ENCODE measurements at places on chromosomes 7 and 10. TPM values are rescaled to one million over a fixed set of nuclear protein-coding genes. Genes with fewer than 3 reads are reported as not detected.

LRMDA gene
- total RNA-seq, result 6.2 TPM

NRAP gene
- total RNA-seq, result not detected

RBM48 gene
- 9.1 TPM for total RNA-seq

AKR1C8 gene
- total RNA-seq, result not detected

DNA sequence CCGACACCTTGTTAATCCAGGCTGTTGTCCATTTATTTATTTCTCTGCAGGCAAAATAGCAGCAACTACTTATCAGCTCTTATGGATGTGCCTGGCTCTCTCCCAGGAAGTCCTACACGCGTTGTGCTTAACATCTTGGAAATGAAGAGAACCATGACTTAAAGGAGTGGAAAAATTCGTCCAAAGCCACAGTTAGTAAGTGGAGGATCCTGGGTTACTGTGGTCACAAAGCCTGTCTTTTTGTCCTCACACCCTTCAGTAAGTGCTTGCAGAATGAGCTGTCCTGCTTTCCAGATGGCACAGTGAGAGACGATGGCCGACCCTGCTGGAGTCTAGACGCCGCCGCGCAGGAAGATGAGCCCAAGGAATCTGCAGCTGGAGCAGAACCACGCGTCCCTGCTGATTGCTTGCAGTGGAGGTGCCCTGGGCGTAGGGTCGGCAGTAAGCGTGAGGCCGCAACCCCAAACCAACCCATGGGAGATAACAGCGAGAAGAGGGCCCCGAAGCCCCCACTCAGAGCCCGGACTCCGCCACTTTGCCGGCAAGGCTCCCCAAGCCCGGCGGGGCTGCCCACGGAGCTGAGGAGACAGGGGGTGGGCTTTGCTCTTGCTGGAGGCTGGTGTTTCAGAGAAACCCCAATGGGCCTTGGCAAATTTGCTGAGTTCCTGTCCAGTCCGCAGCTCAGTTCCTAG, 178.6 kb downstream of the CXCL12 start:
- no peak for DNase-seq

NEURL1 gene
- 2.7 TPM for total RNA-seq

- DNase-seq, result no peak
Observed at GRCh38 chr7:122944682-122945303, 50.7 kb downstream of the TAS2R16 start.
